GM13976 (cell line): ENCODE measurements at places on chromosomes 2 and 18.

DNA sequence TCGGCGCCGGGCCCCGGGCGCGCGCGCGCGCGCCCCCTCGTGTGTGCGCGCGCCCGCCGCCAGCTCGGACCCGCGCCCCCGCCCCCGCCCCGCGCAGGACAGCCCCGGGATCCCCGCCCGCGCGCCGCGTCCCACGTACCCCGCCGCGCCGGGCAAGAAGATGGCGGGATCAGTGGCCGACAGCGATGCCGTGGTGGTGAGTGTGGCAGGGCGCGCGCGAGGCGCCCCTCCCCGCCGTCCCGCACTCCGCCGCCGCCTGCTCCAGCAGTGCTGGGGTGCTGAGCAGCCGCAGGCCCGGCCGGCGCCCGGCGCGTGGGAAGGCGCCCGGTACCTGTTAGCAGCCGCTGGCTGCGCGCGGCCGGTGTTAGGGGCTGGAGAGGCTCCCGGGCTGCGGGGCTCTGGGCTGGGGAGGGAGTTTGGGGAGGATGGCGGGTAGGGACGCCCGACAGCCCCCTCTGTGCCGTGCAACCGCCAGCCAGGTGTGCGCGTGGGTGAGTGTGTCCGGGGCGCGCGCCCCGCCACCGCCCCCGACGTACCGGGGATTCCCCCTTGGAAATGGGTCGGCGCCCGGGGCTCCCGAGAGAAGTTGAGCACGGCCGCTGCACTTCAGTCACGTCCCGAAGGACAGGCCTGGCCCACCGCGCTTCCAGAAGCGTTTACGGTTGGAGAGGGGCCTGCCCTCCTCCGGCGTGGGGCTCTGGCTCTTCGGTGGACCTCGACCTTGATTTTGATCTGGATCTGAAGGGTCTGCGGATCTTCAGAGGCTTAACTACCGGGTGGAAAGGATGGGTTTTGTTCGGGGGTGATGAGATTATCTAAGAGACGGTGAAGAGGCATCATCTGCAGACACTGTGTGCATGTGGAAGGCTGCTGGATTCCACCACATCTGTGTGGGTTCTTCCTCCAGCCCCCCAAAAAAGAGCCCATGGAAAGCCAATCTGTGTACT lies 697 bp downstream of the LGALSL start:
- peak; percentile 86 for DNase-seq

- DNase-seq: no peak
Measured at GRCh38 chr2:219887870-219888269, 260.4 kb downstream of the SLC4A3 start.

DNA sequence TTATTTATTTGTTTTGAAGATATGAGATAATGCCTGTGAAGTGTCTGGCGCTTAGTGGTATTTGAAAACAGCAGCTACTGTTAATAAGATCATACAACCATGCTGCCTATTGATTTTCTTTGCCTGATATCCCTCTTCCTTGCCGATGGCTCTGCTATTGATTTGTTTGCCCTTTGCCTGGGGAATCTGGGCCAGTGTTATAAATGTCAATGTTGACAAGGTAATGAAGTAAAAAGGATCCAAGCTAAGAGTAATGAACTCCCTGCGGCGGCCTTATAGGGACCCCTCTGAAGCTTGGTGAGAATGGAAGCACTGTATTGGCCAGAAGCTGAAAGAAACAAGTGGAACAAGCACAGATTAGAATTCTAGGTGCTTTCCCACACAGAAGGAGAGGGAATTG lies 854.6 kb downstream of the CNTNAP5 start:
- no peak for DNase-seq

- DNase-seq: no peak
Measured at GRCh38 chr2:11213090-11213638, 57.9 kb downstream of the SLC66A3 start.

DNA sequence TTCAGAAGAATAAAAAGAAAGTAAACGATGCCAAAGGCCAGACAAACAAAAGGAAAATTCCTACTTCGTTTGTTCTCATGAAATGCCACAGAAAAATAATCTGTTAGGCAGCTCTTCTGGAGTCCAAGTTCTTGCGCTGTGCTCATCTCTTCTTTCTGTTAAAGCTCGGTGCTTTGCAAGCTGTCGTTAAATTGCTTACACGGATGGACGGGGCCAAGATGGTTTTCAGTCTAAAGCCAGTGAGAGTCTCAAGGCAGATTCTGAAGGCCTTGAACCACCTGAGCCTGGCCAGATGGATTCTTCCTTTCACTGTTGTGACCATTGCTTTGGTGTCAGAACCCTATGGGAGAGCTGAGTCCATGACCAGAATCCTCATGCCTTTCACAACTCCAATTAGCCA lies 97.6 kb upstream of the RMDN2 start:
- DNase-seq: no peak

DNA sequence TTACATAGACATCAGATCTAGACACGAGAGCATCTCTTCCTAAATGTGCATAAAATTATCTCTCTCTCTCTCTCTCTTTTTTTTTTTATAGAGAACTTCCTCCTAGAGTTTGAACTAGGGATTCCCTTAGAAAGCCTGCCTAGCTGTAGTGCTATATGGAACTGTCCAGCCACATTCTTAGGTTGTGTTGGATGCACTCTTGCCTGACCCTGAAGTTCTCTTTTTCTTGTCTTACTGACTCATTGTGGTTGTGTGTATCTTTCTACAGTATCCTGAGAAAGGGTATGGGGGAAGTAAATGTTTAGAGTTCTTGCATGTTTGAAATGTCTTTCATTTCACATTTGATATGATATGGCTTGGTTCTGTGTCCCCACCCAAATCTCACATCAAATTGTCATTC lies 368.2 kb downstream of the CDH2 start:
- no peak for DNase-seq

GRCh38 chr2:237475704-237476141 lies 11.3 kb upstream of the MLPH start:
- DNase-seq: no peak

- no peak for DNase-seq
Measured at GRCh38 chr18:22031611-22032010, 137.8 kb upstream of the GATA6 start.

DNA sequence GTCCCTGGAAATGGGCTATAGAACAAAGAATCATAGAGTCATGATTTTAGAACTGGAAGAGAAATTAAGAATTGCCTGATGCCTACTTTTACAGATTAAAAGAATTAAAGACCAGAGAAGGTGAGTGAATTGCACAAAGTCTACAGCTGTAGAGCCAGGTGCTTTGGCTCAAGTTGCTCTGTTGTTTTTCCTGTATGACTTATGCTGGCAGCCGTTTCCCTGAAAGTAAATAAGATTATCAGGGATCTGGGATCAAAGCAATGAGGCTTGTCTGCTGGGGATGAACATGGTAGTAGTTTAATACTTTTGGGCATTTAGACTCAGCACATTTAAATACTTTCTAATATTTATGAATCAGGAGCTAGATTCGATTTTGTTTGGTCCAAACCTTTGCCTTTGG lies 166.9 kb downstream of the PRPF40A start:
- no peak for DNase-seq

GRCh38 chr18:48996901-48997463 lies 46.2 kb upstream of the SMAD7 start:
- no peak for DNase-seq

DNA sequence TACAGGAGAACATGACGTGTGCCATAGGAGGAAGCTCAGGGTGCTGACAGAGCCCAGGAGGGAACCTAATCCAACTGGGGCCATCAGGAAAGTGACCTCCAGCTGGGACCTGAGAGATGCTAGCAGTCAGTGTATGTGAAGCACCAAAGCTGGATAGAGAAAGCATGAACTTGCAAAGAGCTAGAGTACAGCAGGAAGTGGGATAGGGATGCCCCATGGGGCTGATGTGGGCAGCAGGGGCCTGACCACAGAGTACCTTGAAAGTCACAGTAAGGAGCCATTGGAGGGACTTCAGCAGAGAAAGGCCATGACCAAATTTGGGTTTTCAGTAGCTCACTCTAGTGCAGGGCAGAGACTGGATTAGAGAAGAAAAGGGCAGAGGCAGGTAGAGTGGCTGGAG lies 91.6 kb upstream of the TTC39C start:
- DNase-seq: no peak

DNA sequence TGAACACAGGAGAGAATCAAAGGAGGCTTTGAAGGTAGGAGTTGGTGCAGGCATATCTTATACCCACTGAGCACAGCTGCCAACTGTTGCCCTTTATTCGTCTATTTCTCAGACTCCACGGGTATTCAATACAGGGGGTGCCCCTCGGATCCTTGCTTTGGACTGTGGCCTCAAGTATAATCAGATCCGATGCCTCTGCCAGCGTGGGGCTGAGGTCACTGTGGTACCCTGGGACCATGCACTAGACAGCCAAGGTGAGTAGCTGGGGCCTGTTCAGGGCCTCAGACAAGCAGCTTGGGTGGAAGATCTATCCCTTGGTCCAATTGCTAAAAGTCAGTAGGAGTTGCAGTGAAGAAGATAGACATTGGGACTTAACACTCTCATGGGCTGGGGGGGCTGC lies 5.2 kb downstream of the CAD start:
- no peak for DNase-seq
